ENCODE measurements at places on chromosomes 1 and 21.
A peak's percentile ranks its signal among the peaks of the same experiment; 100 is the strongest.

- no peak for DNase-seq
Observed at GRCh38 chr1:31762726-31763670, 1.1 kb downstream of the ADGRB2 start.

DNA sequence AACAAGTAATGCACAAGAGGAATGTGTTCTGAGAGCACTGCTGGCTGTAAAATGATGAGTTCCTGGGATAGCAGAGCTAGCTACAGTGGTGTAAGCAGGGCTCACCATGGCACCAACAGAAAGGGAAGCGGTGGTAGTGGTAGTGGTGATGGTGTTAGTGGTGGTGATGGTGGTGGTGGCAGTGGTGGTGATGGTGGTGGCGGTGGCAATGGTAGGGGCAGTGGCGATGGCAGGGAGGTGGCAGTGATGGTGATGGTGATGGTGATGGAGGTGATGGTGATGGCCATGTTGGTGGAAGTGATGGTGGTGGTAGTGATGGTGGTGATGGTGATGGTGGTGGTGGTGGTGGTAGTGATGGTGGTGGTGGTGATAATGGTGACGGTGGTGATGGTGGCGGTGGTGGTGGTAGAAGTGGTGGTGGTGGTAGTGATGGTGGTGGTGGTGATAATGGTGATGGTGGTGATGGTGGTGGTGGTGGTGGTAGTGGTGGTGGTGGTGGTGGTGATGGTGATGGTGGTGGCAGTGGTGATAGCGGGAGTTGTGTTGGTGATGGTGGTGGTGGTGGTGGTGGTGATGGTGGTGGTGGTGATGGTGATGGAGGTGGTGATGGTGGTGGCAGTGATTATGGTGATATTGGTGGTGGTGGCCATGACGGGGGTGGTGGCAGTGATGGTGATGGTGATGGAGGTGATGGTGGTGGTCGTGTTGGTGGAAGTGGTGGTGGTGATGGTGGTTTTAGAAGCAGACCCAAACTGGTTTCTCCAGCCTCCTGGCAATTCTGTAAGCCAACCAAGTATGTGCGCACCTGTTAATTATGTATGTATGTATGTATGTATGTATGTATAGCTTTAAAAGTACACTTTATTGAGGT, 254.1 kb downstream of the TRABD2B start:
- DNase-seq, result no peak

- no peak for DNase-seq
Observed at GRCh38 chr1:182855911-182856310, 16.8 kb downstream of the DHX9 start.

DNA sequence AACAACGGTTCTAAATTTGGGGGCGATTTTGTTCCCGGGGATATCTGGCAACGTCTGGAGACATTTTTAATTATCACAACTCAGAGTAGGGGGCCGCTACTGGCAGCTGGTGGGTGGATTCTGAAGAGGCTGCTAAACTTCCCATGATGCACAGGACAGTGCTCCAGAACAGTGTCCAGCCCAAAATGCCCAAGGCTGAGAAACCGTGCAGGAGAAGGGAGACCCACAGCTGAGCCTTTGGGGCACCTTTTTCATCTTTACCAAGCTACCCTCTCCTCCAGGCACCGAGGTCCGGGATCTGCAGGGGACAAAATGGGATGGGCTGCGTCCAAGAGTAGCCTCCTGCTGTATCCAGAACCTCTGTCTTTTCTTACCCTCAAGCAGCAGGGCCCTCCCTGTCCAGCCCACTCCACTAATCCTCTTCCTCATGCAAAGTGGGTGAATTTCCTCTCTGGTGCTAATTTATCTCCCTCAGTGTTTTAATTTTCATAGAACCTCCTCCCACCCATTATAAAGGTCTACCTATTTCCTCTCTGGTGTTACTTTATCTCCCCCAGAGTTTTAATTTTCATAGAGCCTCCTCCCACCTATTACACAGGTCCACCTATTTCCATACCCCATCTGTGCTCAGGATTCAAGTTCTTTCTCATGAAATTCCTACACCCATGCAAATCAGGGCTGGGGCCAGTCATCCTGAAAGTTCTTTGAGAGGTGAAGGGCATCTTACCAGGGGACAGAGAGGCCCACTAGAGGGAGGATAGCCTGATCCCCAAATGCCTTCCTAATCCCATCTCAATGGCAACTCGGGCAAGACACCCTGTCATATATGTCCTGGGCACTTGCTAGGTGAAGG, 42.7 kb downstream of the CSMD2 start:
- no peak for DNase-seq

DNA sequence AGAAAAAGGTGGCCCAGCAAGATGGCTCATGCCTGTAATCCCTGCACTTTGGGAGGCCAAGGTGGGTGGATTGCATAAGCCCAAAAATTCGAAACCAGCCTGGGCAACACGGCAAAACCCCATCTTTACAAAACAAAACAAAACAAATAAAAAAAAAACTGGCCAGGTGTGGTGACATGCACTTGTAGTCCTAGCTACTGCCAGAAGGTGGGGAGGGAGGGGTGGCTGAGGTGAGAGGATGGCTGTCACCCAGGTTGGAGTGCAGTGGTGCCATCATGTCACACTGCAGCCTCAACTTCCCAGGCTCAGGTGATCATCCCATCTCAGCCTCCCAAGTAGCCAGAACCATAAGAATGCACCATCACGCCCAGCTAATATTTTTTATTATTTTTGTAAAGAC, 22.8 kb downstream of the RERE start:
- DNase-seq, result no peak

DNA sequence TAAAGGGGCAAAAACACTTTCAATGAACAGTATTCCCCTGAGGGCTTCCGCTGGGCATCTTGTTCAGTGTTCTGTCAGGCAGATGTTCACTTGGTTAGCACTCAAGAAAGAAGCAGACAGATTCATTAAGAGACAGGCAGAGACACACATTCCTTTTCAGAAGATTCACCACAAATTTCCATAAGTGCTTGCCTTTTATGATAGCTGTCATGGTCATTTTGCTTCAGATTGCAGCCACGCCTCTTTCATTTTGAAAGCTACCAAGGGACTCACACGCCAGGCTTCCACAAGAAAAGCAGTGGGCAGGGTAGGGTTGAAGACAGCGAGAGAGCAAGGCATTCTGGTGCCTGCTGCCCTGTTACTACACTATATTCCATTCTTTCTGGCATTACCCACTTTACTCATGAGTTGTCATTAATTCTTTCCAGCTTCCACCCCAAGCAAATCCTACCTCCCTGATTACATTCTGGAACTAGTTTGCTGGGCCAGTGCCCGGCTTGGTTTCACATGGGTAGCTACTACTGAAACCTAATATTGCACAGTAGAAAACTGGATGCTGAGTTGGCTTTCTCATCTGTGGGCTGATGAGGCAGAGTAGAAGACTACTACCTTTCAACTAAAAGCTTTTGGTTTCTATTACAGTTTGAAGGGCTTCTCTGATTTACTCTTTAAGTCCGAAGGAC, 91.2 kb upstream of the COL24A1 start:
- DNase-seq, result no peak

- peak; percentile 54 for DNase-seq
Observed at GRCh38 chr1:59718064-59718988, 96.4 kb upstream of the HOOK1 start.
